Astrocyte of the cerebellum (primary cell): ENCODE measurements at places on chromosomes 5 and 9.

- no peak for DNase-seq
Measured at GRCh38 chr9:30765318-30765717, 1619.1 kb upstream of the ACO1 start.

DNA sequence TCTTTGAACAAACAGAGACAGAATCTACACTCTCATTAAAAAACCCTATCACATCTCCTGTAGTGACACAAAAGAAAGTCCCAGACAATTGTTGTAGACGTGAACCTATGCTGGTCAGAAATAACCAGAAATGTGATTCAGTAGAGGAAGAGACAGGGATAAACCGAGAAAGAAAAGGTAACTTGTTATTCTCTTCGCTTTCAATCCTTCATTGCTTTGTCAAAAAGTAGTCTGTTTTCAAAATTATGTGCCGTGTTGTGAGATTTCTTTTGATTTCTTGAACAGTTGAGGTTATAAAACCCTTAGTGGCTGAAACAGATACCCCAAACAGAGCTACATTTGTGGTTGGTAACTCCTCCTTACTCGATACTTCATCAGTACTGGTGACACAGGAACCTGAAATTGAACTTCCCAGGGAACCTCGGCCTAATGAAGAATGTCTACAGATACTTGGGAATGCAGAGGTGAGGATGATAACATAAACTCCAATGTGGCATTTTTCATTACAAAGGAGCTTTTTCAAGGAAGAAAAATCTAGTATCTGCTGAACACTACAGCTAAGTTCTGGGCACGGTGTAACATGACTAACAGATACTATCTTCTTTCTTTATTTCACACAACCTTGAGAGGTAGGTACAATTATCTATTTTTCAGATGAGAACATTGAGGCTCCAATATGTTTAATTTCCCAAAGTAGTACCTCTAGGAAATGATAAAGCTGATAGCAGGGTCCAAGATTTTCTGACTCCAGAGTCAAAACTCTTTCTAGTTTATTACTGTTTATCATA, 14.3 kb downstream of the HMGCR start:
- no peak for DNase-seq

GRCh38 chr5:178106086-178106485, 7.2 kb upstream of the N4BP3 start:
- no peak for DNase-seq

DNA sequence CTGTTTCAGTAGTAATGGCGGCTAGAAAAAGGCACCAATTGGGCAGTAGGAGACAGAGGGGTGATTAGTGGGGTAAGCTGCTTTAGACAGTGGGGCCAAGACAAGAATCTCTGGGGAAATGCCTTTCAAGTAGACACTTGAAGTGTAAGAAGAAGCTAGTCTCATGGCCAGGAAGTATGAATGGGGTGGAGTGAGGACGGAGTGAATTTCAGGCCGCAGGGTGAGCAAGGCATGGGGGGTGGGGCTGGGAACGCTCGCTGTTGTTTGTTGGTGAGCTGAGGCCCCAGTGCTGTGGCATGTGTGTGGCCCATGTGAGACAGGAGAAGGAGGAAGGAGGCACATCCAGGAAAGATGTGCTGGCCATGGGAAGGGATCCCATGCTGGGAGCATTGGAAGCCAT, 149.2 kb upstream of the NFIL3 start:
- no peak for DNase-seq

DNA sequence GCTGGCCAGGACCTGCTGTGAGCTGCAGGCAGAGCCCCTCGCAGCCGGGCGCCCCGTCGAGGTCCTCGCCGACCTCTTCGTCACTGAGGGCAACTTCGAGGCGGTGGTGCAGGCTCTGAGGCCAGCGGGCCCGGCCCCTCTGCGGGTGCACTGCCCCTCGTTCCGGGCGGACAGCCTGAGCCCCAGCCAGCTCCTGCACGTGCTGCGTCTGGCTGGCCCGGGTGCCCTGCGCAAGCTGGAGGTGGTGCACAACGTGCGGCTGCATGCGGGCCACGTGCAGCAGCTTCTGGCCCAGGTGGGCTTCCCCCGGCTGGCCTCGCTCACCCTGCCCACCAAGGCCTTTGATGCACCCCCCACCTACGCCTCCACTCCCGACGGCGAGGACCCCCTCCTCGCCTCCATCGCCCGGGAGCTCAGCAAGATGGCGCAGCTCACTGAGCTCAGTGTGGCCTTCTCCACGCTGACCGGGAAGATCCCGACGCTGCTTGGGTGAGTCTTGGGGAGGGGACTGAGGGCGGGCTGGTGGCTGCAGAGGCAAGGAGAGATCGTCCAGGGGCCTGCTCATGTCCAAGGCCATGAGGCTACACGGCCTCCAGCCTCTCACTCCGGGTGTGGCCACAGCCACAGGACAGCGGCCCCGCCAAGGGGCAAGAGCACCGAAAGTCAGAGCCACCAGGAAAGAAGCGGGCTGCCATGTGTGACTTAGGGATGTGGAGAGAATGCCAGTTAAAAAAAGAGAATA, 825 bp downstream of the LRRC14B start:
- no peak for DNase-seq

DNA sequence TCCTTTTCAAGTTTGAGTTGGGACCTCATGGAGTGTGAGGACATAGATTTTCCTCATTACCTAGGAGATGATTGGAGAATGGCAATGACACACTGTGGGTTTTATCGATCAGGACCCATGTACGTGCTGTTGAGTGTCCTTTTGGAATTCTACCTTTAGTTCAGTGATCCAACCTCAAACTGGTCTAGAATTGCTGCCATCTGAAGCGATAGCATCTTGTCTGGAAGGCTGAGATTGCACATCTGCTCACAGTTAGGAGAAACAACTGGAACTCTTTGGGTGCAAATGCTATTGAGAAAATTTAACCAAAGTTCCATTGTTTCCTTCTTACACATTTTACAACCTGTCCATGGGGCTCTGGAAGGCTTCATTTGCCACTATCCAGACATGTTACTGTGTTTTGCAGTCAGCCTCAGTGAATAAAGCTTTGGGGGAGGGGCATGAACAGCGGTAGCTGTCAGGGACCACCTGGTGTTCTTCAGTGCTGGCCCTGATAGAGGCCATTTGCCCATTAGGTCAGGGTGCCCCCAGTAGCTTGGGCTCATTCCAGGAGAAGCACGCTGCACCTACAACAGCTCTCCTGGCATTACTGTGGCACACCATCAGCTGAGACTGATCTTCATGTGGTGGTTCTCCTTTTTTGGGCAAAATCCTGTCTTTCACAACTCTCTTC, 123.1 kb downstream of the PDE8B start:
- DNase-seq = no peak

- DNase-seq = no peak
Measured at GRCh38 chr5:148833122-148833521, 6.7 kb downstream of the ADRB2 start.

- DNase-seq = no peak
Measured at GRCh38 chr5:146219243-146219642, 15.8 kb downstream of the RBM27 start.

DNA sequence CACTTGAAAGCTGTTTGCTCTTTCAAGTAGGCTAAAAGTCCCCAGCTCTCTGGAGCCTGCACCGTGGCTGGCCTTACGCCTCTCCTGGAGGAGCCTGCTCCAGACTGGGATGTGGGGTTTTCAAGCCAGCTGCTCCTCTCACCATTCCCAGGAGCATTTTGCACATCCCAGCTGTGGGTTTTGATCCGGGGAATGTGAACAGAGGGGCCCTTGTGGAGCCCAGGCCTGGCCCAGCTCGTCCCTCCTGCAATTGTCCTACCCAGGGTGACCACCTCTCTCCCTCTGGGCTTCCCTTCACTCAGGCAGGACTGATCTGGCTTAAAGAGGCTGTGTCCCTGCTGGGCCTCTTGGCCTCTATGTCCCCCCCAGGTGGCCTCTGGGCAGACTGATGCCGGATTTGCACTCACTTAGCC, 32.5 kb upstream of the TIFAB start:
- no peak for DNase-seq

DNA sequence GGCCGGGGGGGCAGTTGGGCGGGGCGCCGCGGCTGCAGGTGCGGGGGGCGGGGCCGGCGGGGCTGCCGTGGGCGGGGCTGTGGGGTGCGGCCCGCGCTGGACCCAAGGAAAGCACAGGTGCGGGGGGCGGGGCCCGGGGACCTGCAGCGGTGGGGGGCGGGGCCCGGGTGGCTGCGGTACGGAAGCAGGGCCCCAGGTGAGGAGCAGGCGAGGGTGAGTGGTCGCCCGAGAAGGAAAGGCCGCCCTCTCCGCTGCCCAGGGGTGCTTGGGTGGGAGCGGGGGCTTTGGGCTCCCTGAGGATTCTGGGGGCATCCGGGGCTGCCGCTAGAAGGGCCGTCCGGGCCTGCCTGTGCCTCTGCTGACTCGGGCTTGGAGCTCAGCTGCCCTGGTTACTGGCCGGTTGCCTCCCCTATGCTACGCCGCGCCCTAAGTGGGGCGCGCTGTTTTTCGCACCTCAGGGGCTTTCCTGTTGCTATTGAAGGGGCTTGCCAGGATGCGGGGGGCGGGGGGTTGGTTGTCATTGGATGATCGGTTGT, 767 bp downstream of the RALGPS1 start:
- no peak for DNase-seq

DNA sequence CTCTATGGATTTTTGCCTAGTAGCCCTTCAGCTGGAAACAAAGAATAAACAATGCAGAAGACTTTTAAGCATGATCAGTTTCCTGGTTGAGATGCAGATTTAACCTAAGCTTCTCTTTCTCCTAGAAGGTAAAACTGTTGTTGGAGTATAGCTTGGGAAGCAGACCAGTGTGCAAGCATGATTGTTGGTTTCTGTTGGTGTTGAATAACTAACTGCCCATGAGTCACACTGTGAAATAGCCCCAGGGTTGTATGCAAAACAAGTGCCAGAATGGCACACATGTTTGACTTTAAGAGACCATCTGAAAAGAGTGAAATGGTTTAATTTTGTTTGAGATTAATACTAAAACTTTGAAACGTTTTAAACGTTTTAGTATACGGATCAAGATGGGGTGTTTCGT, 227.1 kb downstream of the ARHGEF28 start:
- DNase-seq = peak; percentile 19

DNA sequence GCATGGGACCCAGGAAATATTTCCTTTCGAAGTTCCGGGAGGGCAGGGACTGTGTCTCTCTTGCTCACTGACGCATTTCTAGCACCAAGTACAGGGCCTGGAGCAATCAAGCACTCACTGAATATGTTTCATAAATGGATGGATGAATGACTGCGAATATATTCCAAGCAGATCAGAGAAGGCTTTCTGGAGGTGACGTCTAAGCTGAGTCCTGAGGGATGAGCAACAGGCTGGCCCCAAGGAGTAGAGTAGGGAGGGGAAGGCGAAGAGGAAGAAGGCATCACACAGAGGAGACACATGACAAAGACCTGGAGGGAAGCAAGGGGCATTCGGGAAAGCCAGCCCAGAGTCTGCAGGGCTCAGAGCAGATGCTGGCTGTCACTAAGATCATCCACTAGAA, 13.9 kb downstream of the ANXA6 start:
- DNase-seq = no peak

- DNase-seq = no peak
Measured at GRCh38 chr5:152358861-152359568, 46.1 kb downstream of the NMUR2 start.

DNA sequence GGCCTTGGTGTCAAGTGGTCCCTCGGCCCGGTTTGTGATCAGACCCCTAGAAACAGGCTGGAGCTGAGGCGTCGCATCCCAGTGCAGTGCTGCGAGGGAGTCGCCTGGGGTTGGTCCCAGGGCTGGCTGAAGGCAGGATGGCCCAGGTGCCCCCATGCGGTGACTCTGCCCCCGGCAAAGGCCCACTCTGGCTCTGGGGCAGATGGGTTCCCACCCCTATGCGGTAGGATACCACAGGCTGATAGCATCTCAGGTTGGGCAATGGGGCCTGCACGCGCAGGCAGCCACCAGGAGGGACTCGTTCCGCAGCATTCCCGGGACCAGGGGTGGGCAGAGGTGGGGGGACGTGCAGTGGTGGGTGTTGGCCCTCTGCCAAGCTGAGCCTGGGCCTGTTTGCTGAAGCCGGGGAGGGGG, 86.0 kb downstream of the RXRA start:
- DNase-seq = no peak

DNA sequence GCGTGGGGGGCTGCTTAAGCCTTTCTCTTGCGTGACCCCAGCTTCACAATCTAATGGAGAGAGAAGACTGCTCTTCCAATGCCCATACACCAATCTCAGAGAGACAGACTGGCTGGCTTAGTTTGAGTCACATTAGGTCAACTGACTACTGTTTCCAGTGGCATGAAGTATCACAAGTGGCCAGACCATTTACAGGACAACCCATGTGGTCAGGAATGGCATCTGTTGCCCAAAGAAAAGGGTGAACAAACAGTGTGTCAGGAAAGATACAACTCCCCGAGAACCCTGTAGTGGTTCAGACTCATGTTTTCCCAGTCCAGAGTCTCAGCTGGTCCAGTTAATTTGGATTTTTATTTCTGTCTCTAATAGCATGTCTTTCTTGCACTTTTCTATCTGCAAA, 177.4 kb upstream of the IL12B start:
- no peak for DNase-seq

DNA sequence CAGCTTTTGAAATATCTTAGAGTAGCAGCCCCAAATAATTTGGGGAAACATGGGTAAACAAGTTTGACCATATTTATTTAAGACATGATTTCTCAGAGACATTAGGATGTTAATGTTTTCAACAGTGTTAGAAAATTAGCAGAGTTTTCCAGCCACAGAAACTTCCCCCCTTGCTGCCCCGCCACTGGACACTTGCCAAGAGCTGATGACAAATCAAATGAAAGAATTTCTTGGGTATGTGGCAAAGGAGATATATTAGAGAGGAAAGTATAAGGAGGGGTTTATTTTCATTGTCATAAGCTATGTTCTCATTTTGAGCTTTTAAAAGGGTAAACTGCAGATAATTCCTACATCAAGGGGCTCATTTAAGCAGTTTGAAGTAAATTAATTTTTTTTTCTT, 15.9 kb downstream of the GABRA1 start:
- no peak for DNase-seq

DNA sequence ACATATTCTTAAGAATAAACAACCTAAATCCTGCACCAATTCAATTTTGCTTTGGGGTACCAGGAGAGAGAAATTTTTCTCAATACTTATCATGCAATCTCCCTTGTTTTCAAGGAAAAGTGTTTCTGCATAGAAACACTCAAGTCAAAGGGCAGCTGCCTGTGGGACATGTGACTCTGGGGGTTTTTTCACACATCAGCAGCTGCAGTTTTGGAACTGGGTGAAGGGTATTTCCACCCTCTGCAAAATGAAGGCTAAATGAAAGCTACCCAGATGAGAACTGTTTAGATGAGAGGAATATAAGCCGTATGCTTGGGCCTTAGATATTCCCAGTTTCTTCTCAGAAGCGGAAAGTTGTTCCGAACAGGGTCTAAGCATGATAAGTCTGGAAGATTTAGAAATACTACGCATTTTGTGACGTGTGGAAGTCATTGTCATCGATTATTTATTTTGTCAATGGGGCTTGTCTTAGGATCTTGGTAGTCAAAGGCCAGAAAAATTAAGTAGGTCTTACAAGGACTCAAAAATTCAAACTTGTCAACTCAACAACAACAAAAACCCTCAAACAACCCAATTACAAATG, 64.3 kb upstream of the BOD1 start:
- DNase-seq = no peak
